ENCODE measurements at places on chromosomes 6 and 20.

DNA sequence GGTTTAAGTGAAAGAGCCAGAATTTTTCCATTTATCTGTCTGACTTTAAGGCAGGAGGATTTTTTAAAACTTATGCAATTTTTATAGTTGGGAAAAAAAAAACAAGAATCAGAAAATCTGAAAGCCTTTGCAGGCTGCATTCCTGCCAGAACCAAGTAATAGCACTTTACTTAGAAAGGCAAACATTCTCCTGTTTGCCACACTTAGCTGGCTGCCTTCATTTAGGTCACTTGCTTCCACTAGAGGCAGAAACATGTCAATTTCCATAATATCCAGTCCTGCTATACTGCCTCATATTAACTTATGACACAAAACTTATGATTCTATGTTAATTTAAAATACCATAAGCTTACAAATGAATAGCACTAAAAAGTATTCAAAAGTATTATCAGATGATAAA is 425.8 kb downstream of the FRK start:
- no peak for DNase-seq

- no peak for DNase-seq
Observed at GRCh38 chr6:99811636-99812035, 182.4 kb downstream of the MCHR2 start.

DNA sequence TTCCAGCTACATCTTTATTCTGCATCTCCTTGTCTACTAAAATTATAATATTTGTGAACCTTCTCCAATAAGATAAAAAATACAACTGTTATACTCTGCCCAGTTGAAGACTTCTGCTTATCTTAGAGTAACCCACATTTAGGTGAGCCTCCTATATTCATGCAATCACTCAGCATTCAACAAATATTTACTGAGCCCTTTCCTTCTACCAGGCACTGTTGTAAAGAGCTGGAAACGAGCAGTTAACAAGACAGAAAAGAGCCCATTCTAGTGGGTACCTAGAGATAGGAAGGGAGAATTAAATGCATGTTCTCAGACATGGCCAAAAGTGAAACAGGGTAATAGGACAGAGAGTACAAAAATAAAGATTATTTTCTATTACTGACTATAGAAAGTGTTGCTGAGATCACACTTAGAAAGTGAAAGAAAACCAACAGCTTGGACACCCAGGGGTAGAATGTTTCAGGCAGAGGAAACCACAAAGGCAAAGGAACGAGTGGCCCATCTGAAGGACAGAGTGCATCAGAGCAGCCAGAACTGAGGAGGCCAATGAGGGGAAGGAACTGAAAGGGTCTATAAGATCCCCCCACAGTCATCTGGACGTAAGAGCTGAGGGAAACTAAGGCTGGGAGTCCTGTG is 50.8 kb upstream of the SMLR1 start:
- no peak for DNase-seq

- DNase-seq, result no peak
Observed at GRCh38 chr6:31908791-31909190, 6.9 kb upstream of the ZBTB12 start.

GRCh38 chr6:89281779-89282246 is 33.3 kb downstream of the GABRR2 start:
- DNase-seq, result peak; percentile 9

GRCh38 chr20:31687777-31688176 is 34.9 kb downstream of the BCL2L1 start:
- no peak for DNase-seq

DNA sequence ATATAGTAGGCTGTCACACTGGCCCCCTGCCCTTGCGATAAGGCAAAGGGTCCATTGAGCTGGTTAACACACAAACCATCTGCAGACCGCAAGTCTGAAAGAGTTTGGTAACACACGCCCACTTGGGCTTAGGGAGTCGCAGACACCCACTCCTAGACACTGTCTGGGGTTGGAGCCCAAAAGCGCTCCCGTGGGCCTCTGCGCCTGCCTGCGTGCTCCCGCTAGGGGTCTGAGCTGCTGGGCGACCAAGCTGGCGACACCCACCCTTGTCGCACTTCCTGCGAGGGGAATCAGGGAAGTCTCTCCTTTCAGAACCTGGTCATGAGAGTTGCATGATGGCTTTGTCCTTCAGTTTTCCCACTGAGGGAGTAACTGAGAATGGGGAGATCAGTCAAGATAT is 653.0 kb downstream of the HTR1B start:
- no peak for DNase-seq

GRCh38 chr6:142945446-142946180 is 637 bp upstream of the HIVEP2 start:
- no peak for DNase-seq

DNA sequence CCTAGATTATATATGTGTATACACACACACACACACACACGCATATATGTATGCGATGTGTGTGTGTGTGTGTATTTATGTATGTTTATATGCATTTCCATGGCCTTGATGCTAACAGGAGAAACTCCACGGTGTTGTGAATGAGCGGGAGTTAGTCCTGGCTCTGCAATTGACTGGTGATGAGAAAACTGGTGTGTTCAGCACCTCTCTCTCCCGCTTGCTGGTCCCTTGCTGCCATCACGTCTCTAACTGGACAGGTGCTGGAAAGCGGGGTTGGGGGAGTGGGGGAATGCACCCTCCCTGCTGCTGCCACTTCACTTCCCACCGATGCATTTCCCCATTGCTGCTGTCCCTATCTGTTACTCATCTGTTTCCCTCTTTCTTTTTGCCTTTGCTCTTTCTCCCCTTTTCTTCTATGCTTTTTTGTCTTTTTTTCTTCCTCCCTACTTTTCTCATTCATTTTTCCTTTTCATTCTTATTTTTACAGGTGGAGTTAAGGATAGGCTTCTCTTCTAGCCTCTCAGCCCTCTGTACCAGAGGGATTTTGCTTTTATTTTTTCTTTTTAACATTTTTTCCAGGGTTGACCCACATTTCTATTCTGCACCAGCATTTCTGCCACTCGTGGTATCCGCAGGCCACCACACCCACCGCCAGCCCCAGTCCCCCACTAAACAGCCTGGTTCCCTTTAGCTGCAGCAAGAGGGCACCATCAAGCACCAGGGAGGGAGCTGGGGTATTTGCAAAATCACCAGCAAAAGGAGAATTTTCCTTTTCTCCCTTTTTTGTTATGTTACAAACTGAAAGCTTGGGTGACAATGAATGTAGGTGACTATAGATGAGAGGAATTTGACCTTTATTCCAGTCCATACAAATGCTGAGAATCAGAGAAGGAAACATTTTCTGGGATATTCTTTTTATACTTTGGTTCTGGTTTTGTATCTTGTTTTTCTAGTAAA is 115.6 kb downstream of the TCP11 start:
- no peak for DNase-seq

DNA sequence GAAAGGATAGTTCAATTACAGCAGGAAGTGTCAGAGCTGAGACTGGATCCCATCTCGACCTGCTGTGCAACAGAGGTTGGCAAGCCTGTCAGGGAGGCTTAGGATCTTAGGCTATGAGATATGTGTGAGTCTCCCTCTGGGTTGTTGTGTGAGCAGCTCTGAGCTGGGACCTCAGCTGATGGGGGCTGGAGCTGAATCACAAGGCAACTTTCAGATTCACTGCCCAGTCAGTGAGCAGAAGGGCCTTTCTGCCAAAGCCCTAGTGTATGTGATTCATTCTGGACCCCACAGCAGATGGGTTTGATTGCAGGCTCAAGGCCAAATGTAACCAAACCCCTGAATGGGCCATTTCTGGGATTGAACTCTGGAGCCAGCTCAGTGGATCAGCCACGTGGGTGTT is 4.5 kb downstream of the PI3 start:
- no peak for DNase-seq

DNA sequence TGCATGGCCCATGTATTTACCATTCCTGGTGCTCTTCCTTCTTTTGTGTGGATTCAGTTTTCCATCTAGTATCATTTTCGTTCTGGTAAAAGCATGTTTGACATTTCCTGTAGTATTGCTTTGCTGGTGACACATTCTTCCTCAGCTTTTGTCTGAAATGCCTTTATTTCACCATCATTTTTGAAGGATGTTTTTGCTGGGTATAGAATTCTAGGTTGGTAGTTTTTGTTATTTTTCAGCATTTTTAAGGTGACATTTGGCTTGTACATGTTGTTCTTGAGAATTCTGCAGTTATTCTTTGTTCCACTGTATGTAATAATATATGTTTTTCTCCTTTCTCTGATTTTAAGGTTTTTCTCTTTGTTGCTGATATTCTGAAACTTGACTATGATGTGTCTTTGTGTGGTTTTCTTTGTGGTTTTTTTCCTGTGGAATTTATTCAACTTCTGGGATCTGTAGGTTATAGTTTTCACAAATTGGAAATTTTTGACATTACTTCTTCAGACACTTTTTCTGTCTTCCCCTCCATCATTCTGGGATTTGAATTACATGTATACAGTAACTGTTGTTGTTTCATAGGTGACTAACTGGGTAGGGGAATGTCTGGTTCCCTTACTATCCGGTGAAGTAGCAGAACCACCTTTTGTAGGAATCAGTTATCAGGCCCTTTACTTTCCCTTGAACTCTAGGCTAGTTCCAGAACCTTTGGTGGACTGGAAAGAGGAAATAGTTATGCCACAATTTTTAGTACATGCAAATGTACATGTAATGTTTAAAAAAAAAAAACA is 30.2 kb downstream of the SNX9 start:
- no peak for DNase-seq

- no peak for DNase-seq
Observed at GRCh38 chr20:47206962-47207641, 149.4 kb downstream of the ZMYND8 start.

DNA sequence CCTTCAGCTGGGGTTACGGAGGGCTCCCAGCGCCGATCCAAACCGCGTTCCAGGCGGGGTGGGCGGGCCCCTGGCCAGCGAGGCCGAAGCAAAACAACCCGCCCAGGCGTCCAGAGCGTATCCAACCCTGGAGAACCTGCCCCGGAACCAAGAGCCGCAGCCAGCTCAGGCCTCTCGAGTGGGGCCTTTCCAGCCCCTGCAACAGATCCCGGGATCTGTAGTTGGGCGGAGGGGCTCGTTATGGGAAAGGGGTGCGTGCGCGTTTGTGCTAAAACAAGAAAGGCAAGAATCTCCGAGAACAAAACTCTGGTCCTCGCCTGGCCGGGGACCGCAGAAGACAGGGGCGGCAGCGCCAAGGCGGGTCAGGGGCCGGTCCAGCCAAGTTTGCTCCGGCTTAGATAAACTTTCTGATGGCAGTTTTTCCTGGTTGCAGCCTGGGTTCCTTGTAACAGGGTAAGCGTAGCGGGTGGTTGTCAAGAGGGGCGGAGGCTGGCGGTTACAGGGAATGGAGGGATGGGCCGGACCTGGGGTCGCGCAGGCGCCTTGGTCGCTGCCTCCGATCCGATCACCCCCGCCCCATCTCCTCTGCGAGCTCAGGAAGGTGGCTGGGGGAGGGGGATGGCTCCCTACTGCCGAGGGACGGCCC is 448 bp upstream of the RIN2 start:
- DNase-seq, result no peak

DNA sequence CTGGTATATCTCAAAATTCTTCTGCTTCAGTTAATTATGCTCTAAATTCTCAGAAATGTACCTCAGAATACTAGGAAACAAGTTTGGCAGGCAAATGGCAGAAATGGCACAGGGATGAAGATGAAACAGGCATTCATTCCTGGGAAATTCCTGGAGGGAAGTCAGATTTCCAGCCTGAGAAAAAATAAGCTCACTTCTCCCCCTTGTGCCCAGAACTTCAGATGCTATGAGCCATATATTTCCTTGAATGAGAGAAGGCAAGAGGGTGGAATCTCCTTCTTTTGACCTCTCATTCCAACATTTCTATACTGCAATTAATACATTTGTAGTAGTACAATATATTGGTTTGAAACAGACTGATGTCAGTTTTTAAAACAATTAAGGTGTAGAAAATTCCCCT is 22.8 kb downstream of the RGS17 start:
- DNase-seq, result no peak

GRCh38 chr6:112184951-112185350 is 69.4 kb downstream of the LAMA4 start:
- no peak for DNase-seq

GRCh38 chr6:42041481-42042053 is 8.8 kb upstream of the TAF8 start:
- no peak for DNase-seq

DNA sequence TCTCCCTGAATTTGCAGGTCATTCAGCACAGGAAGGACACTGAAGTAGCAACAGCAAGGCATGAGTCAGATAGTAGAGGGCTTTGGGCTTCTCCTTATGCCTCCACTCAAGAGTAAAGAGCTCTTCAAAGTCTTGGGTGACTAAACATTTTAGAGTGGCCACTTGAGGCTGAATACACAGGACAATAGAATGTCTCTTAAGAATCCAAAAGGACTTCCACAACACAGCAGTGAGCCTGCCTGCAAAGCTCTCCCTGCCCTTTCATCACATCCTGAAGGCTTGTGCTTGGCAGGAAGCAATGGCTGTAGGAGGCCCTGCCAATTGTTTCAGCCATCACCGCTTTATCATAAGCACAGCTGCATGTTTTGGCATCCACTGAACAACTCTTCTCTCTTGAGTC is 36.8 kb downstream of the FOXQ1 start:
- no peak for DNase-seq

DNA sequence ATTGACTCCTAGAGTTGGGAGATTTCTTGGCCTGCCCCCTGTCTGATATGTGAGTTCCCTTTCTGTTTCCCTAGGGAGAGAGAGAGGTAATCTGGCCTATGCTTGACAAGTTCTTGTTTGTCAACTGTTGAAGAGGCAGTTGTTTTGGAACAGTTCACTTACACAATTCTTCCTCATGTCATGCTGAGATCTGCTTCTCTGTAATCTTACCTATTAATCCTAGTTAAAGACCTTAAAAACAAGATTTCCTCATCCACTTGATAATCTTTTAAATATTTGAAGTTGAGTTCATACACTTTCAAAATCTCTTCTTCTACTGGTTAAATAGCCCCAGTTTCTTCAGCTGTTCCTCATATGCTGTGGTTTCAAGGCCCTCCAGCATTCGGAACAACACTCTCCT is 89.9 kb downstream of the FIG4 start:
- peak; percentile 11 for DNase-seq

DNA sequence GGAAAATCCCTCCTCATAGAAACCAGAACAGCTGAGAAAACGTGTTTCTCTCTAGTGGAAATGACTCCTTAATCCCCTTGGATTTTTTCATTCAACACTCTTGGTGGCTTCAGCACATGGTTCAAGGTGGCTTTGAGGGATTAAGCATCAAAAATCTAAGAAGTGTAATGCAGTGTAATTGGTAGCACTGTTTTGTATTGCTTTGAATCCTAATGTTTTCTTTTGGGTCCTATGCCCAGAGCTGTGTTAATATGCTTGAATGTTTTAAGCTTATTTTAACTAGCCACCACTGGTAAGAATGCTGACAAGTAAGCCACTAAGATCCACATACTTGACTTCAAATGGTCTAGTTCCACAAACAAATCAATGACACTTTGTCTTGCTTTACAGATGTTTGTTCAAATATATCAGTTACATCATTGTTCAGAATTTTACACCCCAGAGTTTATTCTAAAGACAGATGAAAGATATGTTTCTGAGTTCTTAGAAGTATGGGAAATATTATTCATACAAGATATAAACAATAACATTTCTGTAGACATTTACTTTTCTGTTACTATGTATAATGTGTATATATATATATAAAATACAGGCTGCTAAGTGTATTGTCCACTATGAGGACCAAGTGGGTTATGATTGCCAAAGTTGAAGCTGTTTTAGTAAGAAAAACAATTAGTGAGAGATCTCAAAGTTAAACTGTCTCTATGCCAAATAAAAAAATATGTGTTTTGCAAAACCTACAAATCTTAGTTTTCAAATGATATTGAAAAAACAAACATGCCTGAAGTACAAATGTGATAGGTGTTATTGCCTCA is 220.8 kb downstream of the OGFRL1 start:
- DNase-seq, result no peak

GRCh38 chr6:146300521-146300920 is 243.1 kb upstream of the RAB32 start:
- DNase-seq, result no peak
